ENCODE measurements at places on chromosomes 16 and 17.
A peak's percentile ranks its signal among the peaks of the same experiment; 100 is the strongest.

GRCh38 chr17:18968345-18968744, 16.4 kb downstream of the SLC5A10 start:
- no peak for DNase-seq

- peak; percentile 14 for DNase-seq
Measured at GRCh38 chr17:79933863-79934652, 94.8 kb upstream of the CBX4 start.

DNA sequence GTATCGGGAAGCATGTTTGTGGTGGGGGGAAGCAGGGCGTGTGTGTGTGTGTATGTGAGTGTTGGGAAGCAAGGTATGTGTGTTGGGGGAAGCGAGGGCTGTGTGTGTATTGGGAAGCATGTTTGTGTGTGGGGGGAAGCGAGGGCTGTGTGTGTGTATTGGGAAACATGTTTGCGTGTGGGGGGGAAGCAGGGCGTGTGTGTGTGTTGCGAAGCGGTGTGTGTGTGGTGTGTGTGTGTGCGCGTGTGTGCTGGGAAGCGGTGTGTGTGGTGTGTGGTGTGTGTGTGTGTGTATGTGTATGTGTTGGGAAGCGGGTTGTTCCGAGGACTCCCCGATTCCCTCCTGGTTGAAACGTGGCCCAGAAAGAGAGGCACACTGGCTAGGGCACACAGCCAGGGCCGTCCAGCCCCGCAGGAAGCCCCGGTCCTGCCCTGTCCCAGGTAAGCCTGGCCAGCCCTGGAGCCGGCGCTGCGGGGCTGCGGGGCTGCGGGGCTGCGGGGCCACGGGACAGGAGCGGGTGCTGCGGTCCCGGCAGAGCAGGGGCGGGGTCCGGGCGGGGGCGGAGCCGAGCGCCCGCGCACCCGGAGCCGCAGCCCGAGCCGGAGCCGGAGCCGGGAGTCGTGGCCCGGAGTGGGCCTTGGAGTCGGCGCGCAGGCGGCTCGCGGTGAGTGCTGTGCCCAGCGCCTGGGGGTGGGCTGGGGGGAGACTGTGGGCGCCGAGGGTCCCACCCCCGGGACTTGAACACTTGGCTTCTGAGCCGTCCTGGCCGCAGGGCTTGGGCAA, at the start of gene NOD2:
Gene NOD2, plus strand, starts transcription at position 608 of the 783 bp plus-strand sequence. CDS start 5,890 bp downstream, outside the sequence.
- no peak for DNase-seq

- no peak for DNase-seq
Measured at GRCh38 chr16:87127061-87127765, 190.0 kb downstream of the C16orf95 start.

DNA sequence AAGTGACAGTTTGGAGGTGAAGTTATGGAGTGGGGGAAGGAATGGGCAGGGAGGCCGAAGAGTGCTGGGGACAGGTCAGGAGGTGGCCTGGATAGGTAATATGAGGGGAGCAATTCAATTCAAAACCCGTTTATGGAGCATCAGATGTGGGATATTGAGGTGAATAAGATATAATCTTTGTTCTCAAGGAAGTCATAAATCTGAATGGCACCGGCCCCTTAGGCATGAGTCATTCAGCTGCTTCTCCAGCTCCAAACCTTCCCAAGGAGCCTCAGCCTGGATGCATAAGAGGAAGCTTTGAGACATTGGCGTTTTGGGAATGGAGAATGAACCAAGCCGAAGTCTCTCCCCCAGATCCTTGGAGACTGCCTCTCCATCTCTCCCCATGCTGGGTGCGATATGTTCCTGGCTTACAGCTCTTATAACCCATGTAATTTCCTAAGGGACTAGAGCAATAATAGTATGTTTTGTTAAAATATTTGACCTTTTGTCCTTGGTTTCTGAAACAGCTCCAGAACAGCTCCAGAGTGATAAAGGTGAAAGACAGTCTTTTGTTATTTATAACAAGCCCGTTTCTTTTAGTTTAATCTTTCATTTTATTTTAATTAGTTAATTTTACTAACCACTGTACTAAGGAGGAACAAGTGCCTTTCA, 1.7 kb downstream of the TUBG2 start:
- peak; percentile 79 for DNase-seq

GRCh38 chr16:51388516-51388951, 237.5 kb upstream of the SALL1 start:
- DNase-seq: no peak

DNA sequence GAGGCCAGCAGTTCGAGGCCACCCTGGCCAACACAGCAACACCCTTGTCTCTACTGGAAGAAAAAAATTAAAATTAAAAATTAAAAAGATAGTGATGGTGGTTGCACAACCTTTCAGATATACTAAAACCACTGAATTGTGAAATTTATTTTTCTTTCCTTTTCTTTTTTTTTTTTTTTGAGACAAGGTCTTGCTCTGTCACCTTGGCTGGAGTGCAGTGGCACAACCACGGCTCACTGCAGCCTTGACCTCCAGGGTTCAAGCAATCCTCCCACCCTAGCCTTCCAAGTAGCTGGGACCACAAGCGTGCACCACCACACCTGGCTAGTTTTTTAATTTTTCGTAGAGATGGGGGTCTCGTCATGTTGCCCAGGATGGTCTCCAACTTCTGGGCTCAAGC, 254.4 kb downstream of the SLC39A11 start:
- DNase-seq: peak; percentile 13

DNA sequence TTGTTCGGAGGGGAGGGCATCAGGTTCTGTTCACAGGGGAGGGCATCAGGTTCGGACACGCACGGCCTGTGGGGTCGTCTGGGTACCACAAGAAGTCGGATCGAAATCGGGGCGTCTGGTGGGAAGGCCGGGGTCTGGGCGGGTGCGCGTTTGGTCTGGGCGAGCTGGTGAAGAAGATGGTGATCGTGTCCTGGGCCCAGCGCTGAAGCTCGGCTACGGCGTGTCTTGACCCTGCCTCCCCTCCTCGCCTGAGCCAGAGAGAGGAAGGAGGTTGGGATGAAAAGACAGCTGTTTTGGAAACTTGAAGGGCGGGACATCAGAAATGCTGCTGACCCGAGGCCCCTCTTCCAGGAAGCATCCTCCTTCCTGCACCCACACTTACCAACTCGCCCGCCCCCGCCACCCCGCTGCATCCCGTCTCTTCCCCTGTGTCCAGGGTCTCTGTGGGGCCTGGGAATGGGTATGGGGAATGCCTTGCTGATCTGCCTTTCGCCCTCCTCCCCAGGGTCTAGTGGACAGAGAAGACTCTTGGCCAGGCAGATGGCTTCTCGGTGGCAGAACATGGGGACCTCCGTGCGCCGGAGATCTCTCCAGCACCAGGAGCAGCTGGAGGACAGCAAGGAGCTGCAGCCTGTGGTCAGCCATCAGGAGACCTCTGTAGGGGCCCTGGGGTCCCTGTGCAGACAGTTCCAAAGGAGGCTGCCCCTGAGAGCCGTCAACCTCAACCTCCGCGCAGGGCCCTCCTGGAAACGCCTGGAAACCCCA, 498 bp downstream of the PIMREG start:
- no peak for DNase-seq

DNA sequence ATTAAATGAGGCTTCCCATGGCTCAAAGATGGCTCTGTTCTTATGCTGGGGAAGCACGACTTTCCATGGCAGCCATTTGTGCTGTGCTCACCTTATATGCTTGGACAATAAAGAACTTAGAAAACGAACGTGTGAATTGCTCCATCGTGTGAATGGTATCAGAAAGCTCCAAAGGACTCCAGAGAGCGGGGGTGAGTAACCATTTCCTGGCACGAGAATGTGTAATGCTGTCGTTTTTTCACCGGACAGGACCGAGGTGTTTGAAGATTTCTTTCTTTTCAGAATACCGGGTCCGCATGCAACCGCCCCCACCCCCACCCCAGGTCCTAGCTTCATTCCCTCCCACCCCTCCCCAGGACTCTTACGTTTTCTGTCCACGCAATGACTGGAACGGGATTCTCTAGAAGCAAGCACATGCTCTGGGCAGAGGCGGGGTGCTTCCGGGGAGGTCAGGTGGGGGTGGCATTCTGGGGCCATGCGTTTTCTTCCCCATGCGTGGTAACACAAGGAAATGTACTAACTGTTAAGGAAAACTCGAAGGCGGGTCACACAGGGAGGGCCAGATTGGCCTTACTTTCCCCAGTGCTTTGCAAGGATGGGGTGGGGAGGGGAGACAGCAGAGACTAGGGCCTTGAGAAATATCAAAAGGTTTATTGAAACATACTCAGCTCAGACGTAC, 26.2 kb downstream of the GPRC5B start:
- DNase-seq: peak; percentile 18

- DNase-seq: no peak
Measured at GRCh38 chr16:77790912-77791311, 2.5 kb downstream of the VAT1L start.

- DNase-seq: no peak
Measured at GRCh38 chr17:3104322-3104721, at the start of gene OR1D2. TSS of gene OR1D2 (minus strand) at chr17:3104422. CDS start at chr17:3092996, 11,426 bp downstream.

- DNase-seq: no peak
Measured at GRCh38 chr17:3475251-3475685, 529 bp upstream of the ASPA start.

DNA sequence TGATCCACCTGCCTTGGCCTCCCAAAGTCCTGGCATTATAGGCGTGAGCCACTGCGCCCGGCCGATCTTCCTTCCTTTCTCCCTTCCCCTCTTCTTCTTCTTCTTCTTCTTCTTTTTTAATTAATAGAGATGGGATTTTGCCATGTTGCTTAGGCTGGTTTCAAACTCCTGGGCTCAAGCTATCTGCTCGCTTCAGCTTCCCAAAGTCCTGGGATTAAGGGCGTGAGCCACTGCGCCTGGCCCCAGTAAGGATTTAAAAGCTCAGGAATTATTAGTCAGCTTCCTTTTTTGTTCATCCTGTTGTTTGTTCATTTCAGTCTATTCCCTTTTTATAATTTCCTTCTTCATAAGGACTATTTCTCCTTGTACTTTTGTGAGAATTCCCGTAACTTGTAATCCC, 32.7 kb upstream of the LRRC37A start:
- DNase-seq: peak; percentile 41

- no peak for DNase-seq
Measured at GRCh38 chr16:70692873-70693671, 7.2 kb upstream of the MTSS2 start.

- no peak for DNase-seq
Measured at GRCh38 chr17:78946131-78946530, 20.9 kb upstream of the TIMP2 start.

GRCh38 chr16:80300876-80301275, 239.9 kb upstream of the DYNLRB2 start:
- DNase-seq: peak; percentile 61

DNA sequence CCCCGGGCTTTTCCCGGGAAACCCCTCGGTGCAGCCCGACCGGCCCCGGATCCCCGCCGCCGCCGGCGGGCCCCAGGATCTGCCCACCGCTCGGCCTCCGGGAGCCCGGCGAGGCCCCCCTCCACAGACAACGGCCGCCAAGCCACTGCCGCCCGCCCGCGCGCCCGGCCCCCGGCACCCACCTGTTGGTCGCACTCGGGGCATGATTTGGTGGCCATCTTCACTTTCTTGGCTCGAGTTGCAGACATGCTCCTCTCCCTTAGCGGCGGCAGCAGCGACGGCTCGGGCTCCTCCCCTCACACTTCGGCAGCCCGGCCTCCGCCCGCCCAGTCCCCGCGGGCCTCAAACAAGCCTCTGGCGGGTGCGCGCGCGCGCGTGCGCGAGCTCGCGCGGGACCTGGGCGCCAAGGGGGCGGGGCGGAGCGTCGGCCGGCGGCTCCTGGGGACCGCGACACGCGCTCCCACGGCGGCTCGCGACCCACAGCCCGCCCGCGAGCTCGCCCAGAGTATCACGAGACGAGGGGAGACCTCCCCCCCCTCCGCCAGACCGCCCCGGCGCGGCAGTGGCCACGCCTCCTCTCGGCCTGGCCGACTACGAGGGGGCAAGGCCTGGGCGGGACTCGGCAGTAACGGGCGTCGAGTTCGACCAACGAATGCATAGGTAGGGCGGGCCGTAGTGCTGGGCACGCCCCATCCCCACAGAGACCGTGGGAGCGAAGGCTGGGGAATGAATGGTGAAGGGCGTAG, at the start of gene C16orf87:
Gene C16orf87, minus strand, starts transcription at position 279 of the 746 bp plus-strand sequence. Its CDS starts 31 bp downstream, at position 248.
- peak; percentile 91 for DNase-seq

All from amniotic epithelial cell (primary cell).